ENCODE measurements at places on chromosomes 4 and X.
A peak's percentile ranks its signal among the peaks of the same experiment; 100 is the strongest.

DNA sequence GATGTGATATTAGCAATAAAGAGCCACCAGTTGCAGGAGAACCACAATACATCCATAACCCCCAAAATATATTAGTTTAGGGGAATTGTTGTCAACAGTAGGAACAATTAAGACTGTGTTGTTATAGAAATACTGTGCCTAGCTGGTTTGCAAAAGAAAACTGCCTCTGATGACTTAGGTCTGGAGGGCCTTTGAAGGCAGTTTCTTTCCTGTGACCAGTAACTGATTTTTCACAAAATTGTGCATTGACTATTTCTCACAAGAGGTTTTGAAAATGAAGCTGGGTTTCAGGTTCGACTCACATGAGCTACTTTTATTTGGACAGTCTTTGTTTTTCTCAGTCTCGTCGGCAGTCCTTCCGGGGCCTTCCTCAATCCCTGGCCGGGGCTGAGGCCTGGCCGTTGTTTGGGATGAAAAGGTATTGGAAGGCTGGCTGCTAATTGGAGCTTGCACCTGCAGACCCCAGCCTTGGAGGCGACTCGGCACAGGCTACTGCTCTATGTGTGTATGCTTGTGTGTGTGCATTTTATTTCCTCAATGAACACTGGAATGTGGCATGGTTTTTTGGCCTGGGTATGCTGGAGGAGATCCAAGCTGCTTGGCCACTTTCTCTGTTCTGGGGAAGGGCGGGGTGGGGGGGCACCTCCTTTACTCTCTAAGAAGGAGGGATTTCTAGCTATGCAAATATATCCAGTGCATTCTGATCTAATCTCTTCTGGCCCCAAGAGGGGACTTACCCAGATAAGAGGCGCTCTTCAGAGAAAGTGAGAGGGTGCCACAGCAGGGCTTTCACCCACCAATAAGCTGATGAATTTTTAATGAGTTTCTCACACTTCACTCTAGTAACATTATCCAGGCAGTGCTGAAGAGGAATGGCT is 49.5 kb upstream of the LNX1 start:
- no peak for DNase-seq

DNA sequence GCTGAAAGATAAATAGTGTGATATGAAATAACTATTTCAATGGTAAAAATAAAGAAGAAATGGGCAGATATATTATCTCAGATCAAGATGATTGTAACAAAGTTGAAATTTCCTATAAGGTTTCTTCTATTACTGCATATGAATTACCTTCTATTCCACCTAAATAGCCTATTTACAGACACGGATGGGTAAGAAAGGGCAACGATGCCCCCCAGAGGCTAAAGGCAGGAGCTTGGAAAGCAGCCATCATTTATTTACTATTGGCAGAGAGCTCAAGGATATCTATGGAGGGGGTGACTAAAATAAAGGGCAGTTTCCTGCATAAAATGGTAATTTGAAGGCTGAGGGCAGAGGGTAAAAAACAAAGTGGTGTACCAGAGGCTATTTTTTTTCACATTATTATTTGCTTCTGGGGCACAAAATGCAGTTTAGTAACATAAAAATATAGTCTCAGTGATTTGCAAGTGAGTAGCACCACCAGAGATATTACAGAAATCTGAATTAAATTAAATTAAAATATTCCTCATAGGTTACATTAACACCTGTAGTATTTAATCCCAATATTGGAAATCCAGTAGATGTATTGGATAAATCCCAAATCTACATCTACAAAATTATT is 123.1 kb downstream of the BTC start:
- DNase-seq: no peak

DNA sequence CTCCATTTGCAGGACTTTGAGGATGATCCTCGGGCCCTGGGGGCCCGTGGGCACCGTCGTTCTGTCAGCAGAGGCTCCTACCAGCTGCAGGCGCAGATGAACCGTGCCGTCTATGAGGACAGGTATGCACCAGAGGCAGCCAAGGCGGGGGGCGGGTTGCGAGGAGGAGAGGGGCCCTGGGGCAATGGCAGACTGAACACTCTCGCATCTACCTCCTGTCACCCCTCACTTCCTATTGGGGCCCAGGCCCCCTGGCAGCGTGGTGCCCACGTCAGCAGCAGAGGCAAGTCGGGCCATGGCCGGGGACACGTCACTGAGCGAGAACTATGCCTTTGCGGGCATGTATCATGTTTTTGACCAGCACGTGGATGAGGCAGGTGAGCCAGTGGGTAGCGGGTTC is 2.0 kb downstream of the WDR13 start:
- DNase-seq: no peak

DNA sequence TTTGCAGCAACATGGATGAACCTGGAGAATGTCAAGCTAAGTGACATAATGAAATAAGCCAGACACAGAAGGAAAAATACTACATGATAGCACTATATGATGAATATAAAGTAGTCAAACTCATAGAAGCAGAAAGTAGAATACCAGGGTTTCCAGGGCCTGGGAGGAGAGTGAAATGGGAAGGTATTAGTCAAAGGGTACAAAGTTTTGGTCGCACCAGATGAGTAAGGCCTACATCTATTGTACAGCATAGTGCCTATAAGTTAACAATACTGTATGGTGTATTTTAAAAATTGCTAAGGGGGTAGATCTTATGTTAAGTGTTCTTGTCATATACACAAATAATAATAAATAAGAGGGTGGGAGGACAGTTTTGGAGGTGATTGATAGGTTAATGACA is 41.5 kb downstream of the ENOX2 start:
- DNase-seq: no peak

DNA sequence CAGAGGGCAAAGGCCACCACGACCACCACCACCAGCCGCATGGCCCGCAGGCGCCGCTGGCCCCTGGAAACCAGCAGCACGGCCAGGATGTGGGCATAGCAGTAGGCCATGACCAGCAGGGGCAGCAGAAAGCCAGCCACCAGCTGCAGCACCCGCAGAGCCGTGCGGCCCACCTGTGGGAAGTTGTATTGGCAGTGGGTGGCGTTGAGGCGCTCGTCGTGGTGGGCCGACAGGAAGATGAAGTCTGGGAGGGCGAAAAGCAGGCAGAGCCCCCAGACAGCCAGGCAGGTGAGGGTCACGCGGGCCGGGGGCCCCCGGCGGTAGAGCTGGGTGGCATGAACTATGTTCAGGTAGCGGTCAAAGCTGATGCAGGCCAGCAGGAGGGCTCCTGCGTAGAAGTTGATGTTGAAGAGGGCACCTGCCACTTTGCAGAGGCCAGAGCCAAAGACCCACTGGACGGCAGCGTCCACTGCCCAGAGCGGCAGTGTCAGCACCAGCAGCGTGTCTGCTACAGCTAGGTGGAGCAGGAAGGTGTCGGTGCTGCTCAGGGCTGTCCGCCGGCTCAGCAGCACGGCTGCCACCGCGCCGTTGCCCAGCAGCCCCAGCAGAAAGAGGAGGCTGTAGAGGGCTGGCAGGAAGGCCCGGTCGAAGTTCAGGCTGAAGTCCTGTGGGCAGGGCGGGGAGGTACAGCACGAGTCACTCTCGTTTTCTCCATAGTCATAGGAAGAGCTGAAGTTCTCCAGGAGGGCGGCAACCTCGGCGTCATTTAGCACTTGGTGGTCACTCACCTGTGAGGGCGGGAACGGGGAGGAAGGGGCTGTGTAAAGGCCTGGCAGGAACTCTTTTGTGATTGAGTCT is 1.4 kb downstream of the CXCR3 start:
- no peak for DNase-seq

- DNase-seq: no peak
Observed at GRCh38 chr4:158949099-158949498, 153.8 kb upstream of the RAPGEF2 start.

DNA sequence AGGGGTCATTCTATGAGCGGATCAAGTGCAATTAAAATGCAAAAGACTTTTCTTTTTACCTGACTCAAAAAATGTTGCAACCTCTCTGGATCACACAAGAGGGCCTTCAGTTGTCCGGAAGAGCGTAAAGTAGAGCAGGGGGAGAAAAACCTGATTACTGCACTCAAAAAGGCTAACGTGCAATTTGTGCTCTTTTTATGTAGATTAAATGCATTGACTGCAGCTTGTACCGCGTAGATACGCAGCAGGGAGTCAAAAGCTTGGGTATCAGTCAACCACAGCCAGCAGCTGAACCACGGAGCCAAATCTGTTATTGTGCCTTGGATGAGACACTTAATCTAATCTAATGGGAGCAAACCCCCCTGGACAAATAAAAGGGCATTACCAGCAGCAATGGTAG is 107.3 kb upstream of the RAI2 start:
- no peak for DNase-seq

DNA sequence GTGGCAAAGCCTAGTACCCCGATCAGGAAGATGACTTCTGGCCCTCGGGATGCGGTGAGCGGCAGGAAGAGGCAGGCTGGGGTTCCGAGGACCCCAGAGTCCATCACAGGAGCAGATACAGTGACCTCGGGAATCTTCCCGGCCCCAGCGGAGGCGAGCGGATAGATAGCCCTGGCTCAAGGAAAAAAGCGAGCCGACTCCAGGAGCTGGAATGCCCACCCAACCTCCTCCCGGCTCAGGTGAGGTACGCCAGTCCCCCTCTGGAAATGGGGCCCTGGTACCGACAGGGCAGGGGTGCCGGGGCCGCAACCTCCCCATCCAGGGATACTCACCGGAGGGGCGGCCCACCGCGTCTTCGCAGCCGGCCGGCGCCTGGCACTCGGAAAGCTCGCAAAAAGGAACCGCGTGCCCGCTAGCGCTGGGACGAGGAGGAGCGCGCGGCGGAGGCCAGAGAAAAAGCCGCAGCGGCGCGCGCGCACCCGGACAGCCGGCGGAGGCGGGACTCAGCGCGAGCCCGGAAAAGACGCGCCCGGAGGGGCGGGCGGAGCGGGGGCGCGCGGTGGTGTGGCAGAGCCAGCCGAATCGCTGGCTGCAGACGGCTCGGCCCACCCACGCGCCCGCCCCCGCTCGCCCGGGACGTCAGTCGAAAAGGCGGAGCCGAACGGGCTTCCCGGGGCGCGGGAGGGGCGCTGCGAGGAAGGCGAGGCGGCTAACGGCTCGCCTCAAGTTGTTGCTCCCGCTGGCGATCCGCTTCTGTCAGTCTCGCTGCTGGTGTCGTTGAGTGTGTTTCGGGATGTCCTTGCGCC is at the start of gene ACSL4:
Gene ACSL4 (minus strand): TSS at position 451 of the 806 bp plus-strand sequence. CDS start 49,894 bp downstream, outside the sequence.
- DNase-seq: peak; percentile 69

GRCh38 chr4:41668024-41668423 is 80.5 kb downstream of the PHOX2B start:
- DNase-seq: no peak

DNA sequence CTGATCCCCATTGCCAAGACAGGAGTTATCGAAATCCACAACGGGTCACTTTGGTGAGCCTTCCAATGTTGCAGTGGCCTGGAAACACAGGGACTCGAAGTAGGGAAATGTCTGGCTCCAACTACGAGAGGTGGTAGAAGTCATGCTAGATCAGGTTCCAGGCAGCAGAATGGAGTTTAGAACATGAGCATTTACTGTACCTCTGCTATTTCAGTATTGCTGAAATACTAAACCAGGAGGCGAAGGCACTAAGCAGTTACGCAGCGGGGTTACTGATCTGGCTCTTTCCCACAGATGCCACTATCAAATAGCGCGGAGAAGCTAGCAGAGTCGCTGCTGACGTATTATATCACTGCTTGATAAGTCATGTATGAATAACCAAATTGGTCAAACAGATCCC is 56.3 kb downstream of the PTCHD1 start:
- DNase-seq: no peak

DNA sequence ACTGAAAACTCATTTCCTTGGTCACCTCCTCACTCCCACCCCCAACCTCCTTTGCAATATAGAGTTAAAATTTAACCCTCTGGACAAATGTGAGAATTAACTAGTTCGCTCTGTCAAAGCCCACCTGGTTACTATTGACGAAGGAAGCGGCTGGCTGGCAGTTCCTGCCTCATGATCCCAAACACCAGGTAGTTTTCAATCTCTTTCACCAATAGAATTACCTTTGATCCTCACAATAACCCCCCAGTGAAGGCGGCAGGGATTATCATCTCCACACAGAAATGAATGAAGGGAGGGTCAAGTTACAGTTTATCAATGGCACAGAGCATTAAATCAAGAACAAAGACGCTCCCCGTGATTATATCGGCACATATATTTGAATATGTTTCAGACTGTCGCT is 65.7 kb upstream of the TTC29 start:
- DNase-seq: no peak

GRCh38 chr4:26083987-26084386 is 170.0 kb downstream of the SMIM20 start:
- no peak for DNase-seq

- no peak for DNase-seq
Observed at GRCh38 chrX:10944136-10944885, 166.8 kb upstream of the HCCS start.

- DNase-seq: no peak
Observed at GRCh38 chrX:12225107-12225506, 86.8 kb downstream of the FRMPD4 start.

DNA sequence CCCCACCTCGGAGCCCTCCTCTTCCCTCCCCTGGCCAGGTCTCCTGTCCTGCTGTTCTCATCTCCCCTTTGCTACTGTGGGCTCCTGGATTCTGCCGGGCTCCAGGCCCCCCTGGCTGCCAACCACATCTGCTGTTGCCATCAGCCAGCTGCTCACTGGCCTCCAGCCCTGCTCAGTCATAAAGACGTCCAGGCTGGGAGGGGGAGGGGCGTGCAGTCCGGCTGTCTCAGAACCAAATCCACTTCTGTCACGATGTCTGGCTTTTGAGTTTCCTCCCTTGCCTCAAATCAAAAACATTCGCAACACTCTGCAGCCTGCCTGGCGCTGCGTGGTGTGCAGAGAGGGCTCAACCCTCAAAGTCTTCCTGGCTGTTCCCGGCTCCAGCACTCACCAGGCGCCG is 7.1 kb downstream of the RASL11B start:
- no peak for DNase-seq

DNA sequence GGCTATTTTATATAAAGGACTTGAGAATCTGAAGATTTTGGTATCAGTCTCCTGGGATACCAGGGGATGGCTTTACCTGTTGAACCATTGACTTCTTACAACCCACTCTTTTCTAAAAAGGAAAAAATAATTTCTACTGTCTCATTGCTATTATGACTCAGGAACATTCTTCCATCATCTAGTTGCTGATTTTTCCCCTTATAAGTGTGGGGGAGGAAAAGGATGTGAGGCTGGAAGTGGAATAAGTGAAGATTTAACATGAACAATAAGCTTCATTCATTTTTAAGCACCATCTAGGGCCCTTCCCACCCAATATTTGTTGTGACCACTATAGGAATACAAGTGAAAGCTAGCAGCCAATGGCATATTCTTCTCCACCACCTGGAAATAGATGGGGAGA is 10.6 kb upstream of the MND1 start:
- DNase-seq: no peak

DNA sequence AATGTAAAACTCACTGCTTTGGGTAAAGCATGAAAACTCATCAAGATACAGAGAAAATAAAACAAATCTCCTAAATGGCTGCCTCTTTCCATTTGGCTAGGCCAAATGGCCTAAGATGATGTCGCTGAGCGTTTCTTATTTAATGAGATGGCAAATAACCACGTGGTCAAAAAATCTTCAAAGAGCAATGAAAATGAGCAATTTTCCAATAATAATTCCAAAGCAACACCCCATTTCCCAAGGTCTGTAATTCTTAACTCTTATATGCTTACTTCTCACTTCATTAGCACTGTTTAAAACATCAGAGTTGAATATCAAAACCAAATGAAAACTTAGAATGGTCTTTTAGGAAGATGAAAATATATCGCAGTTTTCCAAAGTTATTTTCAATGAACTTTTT is 222.3 kb upstream of the MID1 start:
- no peak for DNase-seq

- no peak for DNase-seq
Observed at GRCh38 chr4:132770776-132771175, 378.3 kb upstream of the PCDH10 start.

Measured in stimulated activated CD4-positive, alpha-beta T cell treated with anti-CD3 and anti-CD28 coated beads, TNF-alpha, amount 100 ng/mL, for 1 hour (primary cell).